ENCODE measurements at places on chromosomes 7 and 10. TPM values are rescaled to one million over a fixed set of nuclear protein-coding genes. Genes with fewer than 3 reads are reported as not detected.

The WDFY4 gene
- total RNA-seq = not detected

The FAM221A gene
- total RNA-seq = 1.5 TPM

- H3K4me3 ChIP-seq = no peak overlapping the region
- no peak overlapping the region for H3K27ac ChIP-seq
Observed at GRCh38 chr7:80346704-80347103, 165.2 kb downstream of the GNAT3 start.

DNA sequence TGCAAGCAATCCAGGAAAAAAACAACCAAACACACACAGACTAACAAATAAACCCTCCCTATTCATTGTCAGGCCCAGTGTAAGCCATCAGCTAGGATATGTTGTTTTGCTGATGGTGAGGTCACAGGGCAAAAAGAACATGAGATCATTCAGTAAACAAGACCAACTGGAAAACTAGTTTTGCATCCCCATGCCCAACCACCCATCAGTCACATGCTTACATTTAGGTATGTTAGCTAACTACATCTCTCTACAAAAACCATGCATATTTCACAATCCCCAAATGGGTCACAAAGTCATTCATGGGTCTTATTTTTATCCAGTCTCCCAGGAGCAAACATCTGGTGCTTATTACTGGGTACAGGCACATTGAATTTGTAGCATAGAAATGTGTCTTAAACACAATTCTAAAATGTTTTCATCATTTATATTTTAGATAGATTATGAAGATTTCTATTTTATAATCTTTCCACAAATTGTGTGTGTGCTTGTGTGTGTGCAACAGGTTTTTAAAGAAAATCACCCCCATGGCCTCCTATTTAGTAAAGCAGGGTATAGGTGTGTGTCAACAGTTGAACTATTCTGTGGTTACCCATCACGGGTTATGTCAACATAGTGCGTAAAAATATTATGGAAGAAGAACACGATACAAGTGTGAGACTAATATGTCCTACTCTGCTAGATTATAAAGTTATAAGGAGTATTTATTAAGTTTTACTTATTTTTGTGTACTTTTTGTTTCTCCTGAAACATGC lies 103.8 kb upstream of the AKR1E2 start:
- H3K4me3 ChIP-seq = no peak overlapping the region
- H3K36me3 ChIP-seq = no peaks in the 10 kb centered on the region
- DNase-seq = no peak
- no peaks in the 10 kb centered on the region for H3K27me3 ChIP-seq
- no peak overlapping the region for H3K27ac ChIP-seq

DNA sequence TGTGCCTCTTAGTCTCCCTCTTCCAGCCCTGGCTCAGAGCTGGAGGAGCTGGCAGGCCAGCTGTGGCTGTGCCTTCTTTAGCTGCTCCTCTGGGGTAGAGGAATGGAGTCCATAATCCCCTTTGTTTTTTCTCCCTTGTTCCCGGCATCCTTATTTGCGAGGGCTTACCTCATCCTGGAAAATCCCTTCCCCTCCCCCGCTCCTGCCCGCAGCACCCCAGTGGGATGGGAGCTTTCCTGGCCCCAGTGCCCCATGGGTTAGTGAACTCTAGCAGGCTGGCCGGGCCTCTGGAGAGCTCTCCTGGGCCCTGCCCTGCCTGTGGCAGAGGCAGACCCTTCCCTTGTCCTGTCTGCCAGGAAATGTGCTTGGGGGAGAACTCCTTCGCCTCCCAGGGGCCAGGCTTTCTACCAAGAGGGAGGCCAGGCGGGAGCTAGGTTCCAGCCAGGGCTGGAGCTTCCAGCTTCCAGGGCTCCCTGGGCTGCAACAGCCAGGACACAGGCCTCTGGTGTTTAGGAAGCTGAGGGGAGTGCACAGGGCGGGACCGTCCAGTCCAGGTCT lies 16.5 kb upstream of the TRIM8 start:
- H3K4me1 ChIP-seq = peaks cover 60% of the 10 kb centered on the region
- H3K27ac ChIP-seq = peak overlapping the region; percentile 90
- DNase-seq = peak; percentile 93
- peak overlapping the region; percentile 19 for H3K4me3 ChIP-seq
- H3K36me3 ChIP-seq = no peaks in the 10 kb centered on the region

- H3K4me1 ChIP-seq = no peaks in the 10 kb centered on the region
- peak overlapping the region; percentile 76 for H3K27ac ChIP-seq
- DNase-seq = no peak
- H3K4me3 ChIP-seq = peak overlapping the region; percentile 91
Observed at GRCh38 chr10:27100813-27101347, 586 bp upstream of the ANKRD26 start.

DNA sequence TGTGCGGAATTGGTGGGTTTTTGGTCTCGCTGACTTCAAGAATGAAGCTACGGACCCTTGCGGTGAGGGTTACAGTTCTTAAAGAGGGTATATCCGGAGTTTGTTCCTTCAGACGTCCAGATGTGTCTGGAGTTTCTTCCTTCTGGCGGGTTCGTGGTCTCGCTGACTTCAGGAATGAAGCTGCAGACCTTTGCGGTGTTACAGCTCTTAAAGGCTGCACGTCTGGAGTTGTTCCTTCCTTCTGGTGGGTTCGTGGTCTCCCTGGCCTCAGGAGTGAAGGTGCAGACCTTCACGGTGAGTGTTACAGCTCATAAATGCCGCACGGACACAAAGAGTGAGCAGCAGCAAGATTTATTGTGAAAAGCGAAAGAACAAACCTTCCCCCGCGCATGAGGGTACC lies 670.7 kb downstream of the CNTNAP2 start:
- H3K36me3 ChIP-seq = no peaks in the 10 kb centered on the region
- H3K4me1 ChIP-seq = no peaks in the 10 kb centered on the region
- H3K27ac ChIP-seq = no peak overlapping the region

- DNase-seq = no peak
- no peaks in the 10 kb centered on the region for H3K36me3 ChIP-seq
- no peak overlapping the region for H3K27ac ChIP-seq
Observed at GRCh38 chr10:86798611-86799010, 42.2 kb downstream of the BMPR1A start.

DNA sequence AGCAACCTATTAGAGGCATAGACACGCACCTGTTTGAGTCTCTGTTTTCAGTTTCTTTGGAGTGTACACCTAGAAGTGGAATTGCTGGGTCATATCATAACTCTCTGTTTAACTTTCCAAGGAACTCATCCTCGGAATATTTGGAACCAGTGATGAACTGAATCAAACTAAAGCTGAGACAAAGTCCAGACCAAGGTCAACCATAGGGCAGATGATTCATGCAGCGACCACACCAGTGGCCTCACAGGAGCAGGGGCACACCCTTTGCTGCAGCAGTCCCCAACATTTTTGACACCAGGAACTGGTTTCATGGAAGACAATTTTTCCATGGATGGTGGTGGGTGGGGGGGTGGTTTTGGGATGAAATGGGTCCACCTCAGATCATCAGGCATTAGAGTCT lies 4.9 kb upstream of the OPTN start:
- H3K4me1 ChIP-seq = no peaks in the 10 kb centered on the region
- H3K4me3 ChIP-seq = no peak overlapping the region
- no peaks in the 10 kb centered on the region for H3K36me3 ChIP-seq
- H3K27ac ChIP-seq = no peak overlapping the region
- no peaks in the 10 kb centered on the region for H3K27me3 ChIP-seq
- no peak for DNase-seq

GRCh38 chr10:122939856-122940543 lies 14.0 kb downstream of the C10orf88 start:
- no peak overlapping the region for H3K27ac ChIP-seq
- no peak for DNase-seq
- H3K27me3 ChIP-seq = no peaks in the 10 kb centered on the region
- peaks cover 36% of the 10 kb centered on the region for H3K36me3 ChIP-seq

DNA sequence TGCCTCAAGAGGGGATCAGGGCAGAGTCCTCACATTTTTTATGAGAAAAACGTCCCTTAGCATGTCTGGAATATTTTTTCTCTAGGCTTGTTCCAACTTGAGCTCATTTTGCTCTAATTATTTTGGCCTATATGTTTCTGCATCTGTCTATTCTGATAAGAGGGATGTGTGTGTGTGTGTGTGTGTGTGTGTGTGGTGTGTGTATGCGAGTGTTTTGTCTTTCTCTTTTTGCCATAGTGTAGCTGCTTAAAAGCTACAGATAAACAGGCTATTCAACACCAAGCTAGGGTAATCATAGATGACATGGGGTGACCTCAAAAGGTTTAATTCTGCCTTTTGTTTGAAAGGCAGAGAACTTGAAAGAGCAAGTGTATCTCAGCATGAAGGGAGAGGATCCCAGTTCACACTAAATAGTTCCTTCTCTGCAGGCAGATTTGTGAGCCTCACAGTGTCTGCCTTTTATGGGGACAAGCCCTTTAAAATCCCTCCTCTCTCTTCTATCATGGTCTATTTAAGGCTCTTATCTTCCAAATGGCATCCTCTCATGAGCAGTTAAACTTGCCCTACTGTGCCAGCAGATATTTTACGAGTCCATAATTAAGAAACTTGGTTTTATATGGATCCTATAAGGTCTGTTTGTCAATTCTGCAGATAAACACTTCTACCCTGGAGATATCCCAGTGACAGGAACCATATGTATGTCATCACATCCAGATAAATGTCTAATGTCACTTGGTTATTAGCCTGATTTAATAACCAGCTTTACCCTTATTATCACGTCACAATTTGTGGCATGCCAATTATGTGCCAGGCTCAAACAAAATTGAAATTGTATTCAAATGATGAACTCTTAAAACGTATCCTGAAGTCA lies 202.9 kb upstream of the MTPN start:
- H3K36me3 ChIP-seq = no peaks in the 10 kb centered on the region
- no peaks in the 10 kb centered on the region for H3K4me1 ChIP-seq
- peaks cover 7% of the 10 kb centered on the region for H3K27me3 ChIP-seq
- H3K27ac ChIP-seq = no peak overlapping the region
- H3K4me3 ChIP-seq = no peak overlapping the region
